Endothelial cell (in vitro differentiated cells): ENCODE measurements at places on chromosomes 13 and 19.

DNA sequence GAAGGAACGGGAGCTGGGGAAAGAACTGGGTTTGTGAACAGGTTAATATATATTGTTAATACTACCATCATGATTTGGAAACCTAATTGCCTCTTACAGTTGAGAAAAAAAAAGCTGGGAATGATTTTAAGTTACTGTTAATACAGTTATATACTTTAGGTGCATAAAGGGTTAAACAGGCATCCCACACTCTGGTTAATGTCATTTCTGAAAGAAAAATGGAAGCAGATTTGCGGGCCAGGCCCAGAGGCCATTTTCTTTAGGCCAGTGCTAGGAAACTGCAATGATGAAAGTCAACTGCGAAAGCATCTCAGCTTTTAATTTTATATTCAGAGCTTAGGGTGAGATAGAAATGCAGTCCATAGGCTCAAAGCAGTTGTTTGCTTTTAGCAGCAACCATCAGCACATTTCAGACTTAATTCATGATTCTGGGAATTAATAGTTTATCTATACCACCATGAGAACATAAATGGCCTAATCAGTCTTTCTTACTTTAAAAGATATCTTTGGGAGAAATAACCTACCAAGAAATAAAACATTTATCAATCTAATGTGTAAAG is 592.8 kb downstream of the GPC6 start:
- H3K4me3 ChIP-seq, result no peak overlapping the region
- H3K4me1 ChIP-seq, result no peaks in the 10 kb centered on the region
- DNase-seq, result no peak
- H3K36me3 ChIP-seq, result no peaks in the 10 kb centered on the region
- H3K27ac ChIP-seq, result no peak overlapping the region
- H3K27me3 ChIP-seq, result no peaks in the 10 kb centered on the region

GRCh38 chr19:43643326-43643725 is 3.7 kb upstream of the CADM4 start:
- no peak overlapping the region for H3K27ac ChIP-seq
- DNase-seq, result no peak
- H3K4me3 ChIP-seq, result no peak overlapping the region
- H3K36me3 ChIP-seq, result peaks cover 17% of the 10 kb centered on the region
- H3K27me3 ChIP-seq, result peaks cover 22% of the 10 kb centered on the region

- H3K4me1 ChIP-seq, result peaks cover 76% of the 10 kb centered on the region
- peaks cover 7% of the 10 kb centered on the region for H3K27me3 ChIP-seq
- no peak overlapping the region for H3K27ac ChIP-seq
- no peak for DNase-seq
Measured at GRCh38 chr13:28501547-28501946, 6.6 kb upstream of the FLT1 start.

- H3K27me3 ChIP-seq, result peaks cover 9% of the 10 kb centered on the region
- no peak for DNase-seq
- H3K36me3 ChIP-seq, result peaks cover 4% of the 10 kb centered on the region
- no peak within 1 kb of the TSS for H3K27ac ChIP-seq
- H3K4me1 ChIP-seq, result peaks cover under 1% of the 10 kb centered on the region
- H3K4me3 ChIP-seq, result no peak within 1 kb of the TSS
Measured at GRCh38 chr13:113666951-113667701, at the start of gene GRK1. Gene GRK1, plus strand, starts transcription at chr13:113667219. Its CDS starts 168 bp downstream, at chr13:113667387.

DNA sequence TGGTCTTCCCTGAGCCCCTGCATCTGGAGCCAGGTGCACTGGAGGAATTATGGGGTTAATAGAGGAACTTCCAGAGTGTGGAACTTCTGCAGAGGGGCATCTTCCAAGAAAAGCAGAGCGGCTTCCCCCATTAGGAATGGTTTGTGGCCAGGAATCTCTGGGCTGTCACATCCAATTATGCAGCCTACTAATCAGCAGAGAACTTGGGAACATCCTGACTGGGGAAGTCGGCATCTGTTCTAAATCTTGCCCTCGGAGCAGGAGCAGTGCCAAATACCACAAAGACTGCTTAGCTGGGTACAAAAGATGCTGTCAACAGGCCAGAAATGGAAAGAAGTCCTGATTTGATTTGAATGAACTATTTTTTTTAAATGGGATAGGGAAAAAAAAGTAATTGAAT is 435.1 kb downstream of the ZNF536 start:
- peaks cover 4% of the 10 kb centered on the region for H3K27me3 ChIP-seq
- H3K36me3 ChIP-seq, result no peaks in the 10 kb centered on the region
- no peak for DNase-seq
- H3K27ac ChIP-seq, result no peak overlapping the region
- no peak overlapping the region for H3K4me3 ChIP-seq

DNA sequence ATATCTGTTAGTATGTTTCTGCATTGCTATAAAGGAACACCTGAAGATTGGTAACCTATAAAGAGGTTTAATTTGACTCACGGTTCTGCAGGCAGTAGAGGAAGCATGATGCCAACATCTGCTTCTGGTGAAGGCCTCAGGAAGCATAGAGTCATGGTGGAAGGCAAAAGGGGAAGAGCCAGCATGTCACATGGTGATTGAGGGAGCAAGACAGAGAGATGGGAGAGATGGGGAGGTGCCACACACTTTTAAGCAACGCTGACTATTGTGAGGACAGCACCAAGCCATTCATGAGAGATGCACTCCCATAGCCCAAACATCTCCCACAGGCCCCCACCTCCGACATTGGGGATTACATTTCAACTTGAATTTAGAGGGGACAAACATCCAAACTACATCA is 32.8 kb downstream of the COG6 start:
- no peaks in the 10 kb centered on the region for H3K27me3 ChIP-seq
- DNase-seq, result no peak
- H3K36me3 ChIP-seq, result peaks cover 7% of the 10 kb centered on the region
- no peaks in the 10 kb centered on the region for H3K4me1 ChIP-seq

GRCh38 chr13:67231289-67232000 is 1.3 kb upstream of the PCDH9 start:
- peaks cover 4% of the 10 kb centered on the region for H3K4me1 ChIP-seq
- no peak for DNase-seq
- no peaks in the 10 kb centered on the region for H3K36me3 ChIP-seq
- peak overlapping the region; percentile 90 for H3K4me3 ChIP-seq
- H3K27me3 ChIP-seq, result no peaks in the 10 kb centered on the region

- peaks cover 27% of the 10 kb centered on the region for H3K27me3 ChIP-seq
- H3K36me3 ChIP-seq, result peaks cover 12% of the 10 kb centered on the region
- DNase-seq, result no peak
- H3K4me3 ChIP-seq, result no peak overlapping the region
Measured at GRCh38 chr19:10006335-10006708, 4.0 kb downstream of the COL5A3 start.

DNA sequence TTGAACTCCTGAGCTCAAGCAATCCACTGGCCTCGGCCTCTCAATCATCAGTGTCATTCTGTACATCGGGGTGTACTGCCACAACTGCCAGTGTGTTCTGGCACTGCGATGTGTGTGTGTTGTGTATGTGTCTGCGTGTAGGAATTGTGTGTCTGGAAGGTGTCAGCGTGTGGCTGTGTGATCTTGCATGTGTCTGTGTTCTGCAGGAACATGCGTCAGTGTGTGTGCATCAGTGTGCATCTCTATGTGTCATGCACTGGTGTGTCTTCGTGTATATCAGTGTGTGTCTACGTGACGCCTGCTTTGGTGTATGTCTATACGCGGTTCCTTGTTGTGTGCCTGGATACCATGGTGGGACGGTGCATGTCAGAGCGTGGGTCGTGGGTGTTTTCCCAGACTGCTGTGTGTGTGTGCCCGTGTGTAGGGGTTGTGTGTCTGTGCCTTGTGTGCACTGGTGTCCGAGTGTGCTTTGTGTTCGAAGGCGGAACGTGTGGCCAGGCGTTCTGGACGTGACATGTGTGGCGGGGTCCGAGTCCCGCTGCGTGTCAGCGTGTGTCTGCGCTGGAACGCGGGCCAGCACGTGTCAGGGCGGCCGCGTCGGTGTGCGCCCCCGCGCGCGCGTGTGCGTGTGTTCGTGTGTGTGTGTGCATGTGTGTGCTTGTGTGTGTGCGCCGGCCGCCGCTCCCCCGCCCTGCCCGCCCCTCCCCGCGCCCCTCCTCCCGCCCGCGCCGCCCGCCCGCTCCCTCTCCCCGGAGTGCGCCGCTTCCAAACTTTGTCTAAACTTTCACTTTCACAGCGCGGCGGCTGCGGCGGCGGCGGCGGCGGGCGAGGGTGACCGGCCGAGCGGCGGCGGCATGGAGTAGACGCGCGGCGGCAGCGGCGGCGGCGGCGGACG is at the start of gene NFIX:
Gene NFIX, plus strand, starts transcription at position 775 of the 895 bp plus-strand sequence. CDS start 363 bp downstream, outside the sequence.
- peak; percentile 42 for DNase-seq
- H3K4me3 ChIP-seq, result peak within 1 kb of the TSS; percentile 89
- peak within 1 kb of the TSS; percentile 40 for H3K27ac ChIP-seq
- peaks cover 39% of the 10 kb centered on the region for H3K27me3 ChIP-seq
- H3K4me1 ChIP-seq, result peaks cover 6% of the 10 kb centered on the region

DNA sequence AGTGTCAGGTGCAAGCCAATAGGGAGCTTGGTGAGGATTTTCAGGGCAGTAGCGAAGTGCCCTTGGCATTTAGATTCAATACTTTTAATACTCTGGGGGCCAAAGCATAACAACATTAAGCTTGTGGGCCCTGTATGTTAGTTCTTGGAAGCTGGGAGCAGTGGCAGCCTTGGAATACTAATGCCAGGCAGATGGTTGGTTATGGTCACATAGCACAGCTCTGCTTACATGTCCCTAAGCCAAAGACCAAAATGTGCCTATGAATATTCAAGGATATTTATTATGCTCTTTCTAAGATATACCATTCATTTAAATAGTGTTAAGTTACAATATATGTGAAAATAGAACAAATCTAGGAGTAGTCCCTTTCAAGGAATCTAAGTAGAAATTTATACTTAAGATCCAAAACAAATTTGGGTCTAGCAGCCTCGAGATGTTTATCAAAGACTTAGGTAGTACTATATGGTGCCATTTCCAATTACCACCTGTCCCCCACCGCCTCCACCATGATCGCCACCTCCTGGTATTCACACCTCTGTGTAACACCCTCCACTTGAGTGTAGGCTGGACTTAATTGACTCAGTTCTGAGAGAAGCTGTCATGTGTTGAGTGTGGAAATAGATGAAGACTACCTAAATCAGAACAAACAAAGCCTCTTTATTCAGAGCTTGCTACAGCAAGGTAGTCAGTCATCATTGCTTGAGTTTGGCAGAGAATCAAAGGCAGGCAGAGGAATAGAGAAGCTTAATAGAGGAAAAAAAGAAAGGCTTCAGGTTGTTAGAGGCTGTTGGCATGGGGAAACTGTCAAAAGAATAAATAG is 261.0 kb downstream of the GPC5 start:
- no peaks in the 10 kb centered on the region for H3K4me1 ChIP-seq
- no peak overlapping the region for H3K27ac ChIP-seq
- no peak overlapping the region for H3K4me3 ChIP-seq
- H3K27me3 ChIP-seq, result no peaks in the 10 kb centered on the region
- H3K36me3 ChIP-seq, result no peaks in the 10 kb centered on the region
- no peak for DNase-seq

GRCh38 chr19:7860714-7861618 is 13.2 kb downstream of the PRR36 start:
- peak overlapping the region; percentile 21 for H3K4me3 ChIP-seq
- peaks cover 22% of the 10 kb centered on the region for H3K27me3 ChIP-seq
- H3K36me3 ChIP-seq, result no peaks in the 10 kb centered on the region

- no peaks in the 10 kb centered on the region for H3K36me3 ChIP-seq
- H3K4me3 ChIP-seq, result no peak overlapping the region
- DNase-seq, result no peak
- H3K27ac ChIP-seq, result no peak overlapping the region
- H3K27me3 ChIP-seq, result peaks cover 2% of the 10 kb centered on the region
- H3K4me1 ChIP-seq, result peaks cover 12% of the 10 kb centered on the region
Measured at GRCh38 chr13:99225078-99225477, 24.4 kb downstream of the UBAC2 start.

GRCh38 chr13:32202268-32202667 is 112.9 kb downstream of the ZAR1L start:
- H3K4me3 ChIP-seq, result no peak overlapping the region
- H3K27ac ChIP-seq, result no peak overlapping the region
- no peaks in the 10 kb centered on the region for H3K36me3 ChIP-seq
- peaks cover 7% of the 10 kb centered on the region for H3K4me1 ChIP-seq

- no peaks in the 10 kb centered on the region for H3K27me3 ChIP-seq
- H3K4me3 ChIP-seq, result no peak overlapping the region
- H3K4me1 ChIP-seq, result no peaks in the 10 kb centered on the region
- no peaks in the 10 kb centered on the region for H3K36me3 ChIP-seq
- H3K27ac ChIP-seq, result no peak overlapping the region
Measured at GRCh38 chr13:77397636-77398035, 70.7 kb upstream of the MYCBP2 start.

GRCh38 chr13:114142640-114143490 is 10.4 kb upstream of the RASA3 start:
- H3K4me3 ChIP-seq, result no peak overlapping the region
- peaks cover 10% of the 10 kb centered on the region for H3K4me1 ChIP-seq

DNA sequence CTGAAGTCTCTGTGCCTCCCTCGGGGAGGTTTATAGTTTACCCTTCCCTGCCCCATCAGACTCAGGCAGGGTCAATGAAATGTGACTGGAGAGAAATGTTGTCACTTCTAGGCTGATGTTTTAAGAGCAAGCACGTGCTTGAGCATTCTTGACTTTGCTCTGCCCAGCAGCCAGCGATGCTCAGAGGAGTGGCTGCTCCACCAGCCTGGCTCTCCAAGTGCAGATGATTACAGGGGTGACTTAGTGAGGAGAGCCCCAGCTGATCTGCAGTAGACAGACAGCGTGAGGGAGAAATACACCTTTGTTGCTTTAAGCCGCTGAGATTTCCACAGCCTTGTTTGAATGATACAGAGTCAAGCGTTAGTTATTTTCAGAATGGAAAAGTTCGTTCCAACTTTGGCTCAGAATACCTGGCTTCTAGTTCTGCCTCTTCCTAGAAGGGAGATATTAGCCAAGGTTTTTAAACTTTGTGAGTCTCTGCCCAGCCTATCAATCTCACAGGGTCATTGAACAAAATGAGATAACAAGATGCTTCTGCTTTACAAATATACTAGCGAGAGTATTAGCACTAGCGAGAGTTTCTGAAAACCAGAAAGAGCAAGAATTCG is 143.6 kb downstream of the OXGR1 start:
- no peak for DNase-seq
- no peaks in the 10 kb centered on the region for H3K36me3 ChIP-seq
- no peaks in the 10 kb centered on the region for H3K27me3 ChIP-seq
- H3K4me3 ChIP-seq, result no peak overlapping the region
- no peak overlapping the region for H3K27ac ChIP-seq

DNA sequence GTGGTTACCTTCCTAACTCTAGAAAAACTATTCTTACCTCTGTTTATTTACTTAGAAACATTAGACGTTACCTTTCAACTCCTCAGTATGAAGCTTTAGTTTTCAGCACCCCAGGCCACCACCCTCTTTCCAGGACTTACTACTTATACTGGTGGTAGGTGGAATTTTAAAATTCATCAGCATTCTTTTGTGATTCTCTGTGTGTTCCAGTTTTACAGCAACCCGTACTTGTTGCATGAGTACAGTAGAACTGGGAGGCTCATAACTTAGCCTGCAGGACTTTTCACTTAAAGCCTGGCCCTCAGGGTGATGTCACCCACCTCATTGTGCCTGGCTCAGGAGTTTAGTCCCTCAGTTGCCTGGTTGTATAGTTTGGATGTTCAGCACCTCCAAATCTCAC is 49.4 kb upstream of the ALOX5AP start:
- no peak overlapping the region for H3K27ac ChIP-seq
- H3K27me3 ChIP-seq, result peaks cover 3% of the 10 kb centered on the region
- peaks cover 12% of the 10 kb centered on the region for H3K4me1 ChIP-seq
- no peak for DNase-seq
